ENCODE measurements at places on chromosomes 13 and 19. TPM values are rescaled to one million over a fixed set of nuclear protein-coding genes. Genes with fewer than 3 reads are reported as not detected.
A peak's percentile ranks its signal among the peaks of the same experiment; 100 is the strongest.

Gene TNNI3
- polyA plus RNA-seq: 3.3 TPM

DNA sequence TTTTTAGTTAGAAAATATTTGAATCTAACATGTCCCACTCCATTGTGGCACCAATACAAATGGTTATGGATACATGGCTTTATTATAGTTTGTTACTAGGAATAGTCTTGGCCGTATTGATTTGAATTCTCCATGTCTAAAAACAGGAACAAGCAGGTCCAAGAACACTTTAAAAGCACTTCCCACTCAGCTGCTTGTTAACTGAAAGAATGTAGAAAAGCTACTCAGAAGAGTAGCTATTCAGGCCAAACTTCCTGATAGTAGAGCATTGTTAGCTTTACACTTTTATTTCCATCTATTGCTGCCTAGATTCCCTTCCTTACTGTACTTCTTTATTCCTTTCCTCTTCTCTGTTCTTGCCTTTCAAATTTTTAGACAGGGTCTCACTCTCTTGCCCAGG, 6.9 kb downstream of the PIBF1 start:
- DNase-seq: no peak

GRCh38 chr13:102877303-102877702, 31.5 kb downstream of the ERCC5 start:
- DNase-seq: no peak

- DNase-seq: no peak
Observed at GRCh38 chr13:20121159-20121525, 39.7 kb downstream of the GJA3 start.

GRCh38 chr19:48716562-48717291, 2.8 kb downstream of the MAMSTR start:
- DNase-seq: no peak

Gene SIGLEC14
- polyA plus RNA-seq: 0.47 TPM

Gene KLF2
- 15.3 TPM for polyA plus RNA-seq

GRCh38 chr13:40208517-40208916, 457.9 kb downstream of the FOXO1 start:
- no peak for DNase-seq

DNA sequence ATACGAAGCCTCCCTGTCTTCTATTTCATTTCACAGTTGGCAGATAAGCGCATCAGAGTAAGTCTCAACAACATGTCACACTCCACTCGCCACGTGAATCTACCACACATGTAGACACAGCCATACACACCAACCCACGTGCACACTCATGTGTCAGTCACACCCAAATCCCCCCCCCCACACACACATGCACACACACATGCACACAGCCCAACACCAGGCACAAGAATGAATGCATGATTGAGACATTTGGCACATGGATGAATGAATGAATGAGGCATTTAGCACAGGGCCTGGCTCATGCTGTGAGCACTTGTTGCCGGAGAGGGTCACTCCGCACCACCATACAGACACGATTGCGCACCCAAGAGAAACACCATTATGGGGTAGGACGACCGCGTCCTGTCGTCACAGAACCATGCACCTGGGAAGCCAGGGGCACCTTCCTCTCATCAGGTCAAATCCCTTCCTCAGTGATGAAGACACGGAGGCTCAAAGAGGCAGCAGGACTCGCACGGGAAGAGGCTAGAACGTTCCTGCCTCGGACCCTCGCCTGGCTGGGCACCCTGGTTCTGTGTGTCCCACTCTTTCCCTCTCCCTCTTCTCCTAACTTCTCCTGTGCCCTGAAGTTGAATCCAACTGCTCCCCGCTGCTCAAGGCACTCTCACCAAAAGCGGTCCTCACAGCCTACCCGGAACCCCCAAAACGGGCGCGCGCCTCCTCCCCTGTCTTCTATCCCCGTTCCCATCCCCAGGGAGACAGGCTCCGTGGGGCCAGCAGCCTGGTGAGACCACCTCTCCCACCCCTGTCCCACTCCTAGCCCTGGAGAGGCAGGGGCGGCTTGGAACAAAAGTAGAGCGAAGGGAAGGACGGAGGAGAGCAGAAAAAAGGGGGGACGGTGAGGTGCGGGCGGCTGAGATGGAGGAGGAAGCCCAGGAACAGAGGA, 1.3 kb downstream of the MEIS3 start:
- DNase-seq: no peak

Gene STARD13
- 21.3 TPM for polyA plus RNA-seq

- DNase-seq: peak; percentile 46
Observed at GRCh38 chr13:31209172-31209840, 9.5 kb downstream of the B3GLCT start.

- DNase-seq: no peak
Observed at GRCh38 chr19:35869327-35870123, 1.2 kb downstream of the APLP1 start.

DNA sequence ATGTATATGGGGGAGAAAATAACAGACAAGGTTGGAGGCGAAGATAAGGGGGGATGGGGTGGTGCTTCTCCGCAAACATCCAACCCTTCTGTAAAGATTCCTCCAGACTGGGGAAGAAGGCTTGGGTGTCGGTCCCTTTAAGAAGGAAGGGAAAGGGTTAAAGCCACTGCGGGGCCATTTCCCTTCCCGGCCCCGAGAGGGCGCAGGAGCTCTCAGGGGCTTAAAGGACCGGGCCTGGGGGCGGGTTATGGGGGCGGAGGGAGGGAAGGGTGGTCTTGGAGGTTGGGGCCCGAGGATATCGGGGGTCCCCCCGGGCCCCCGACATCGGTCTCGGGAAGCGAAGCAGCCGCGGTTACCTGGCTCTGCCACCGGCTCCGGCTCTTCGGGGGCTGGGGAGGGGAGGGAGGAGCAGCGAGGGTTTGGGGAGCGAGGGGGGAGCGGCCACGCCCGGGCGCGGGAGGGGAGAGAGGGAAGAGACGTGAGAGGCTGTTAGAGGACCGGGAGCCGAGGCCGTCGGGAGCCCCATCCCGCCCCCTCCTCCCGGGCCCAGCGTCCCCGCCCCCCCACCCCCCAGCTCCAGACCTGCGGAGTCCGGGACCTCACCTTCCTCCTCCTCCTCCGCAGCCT, 2.8 kb downstream of the TNNT1 start:
- no peak for DNase-seq

GRCh38 chr13:72255908-72256307, 388.9 kb upstream of the DACH1 start:
- DNase-seq: peak; percentile 22

- peak; percentile 64 for DNase-seq
Observed at GRCh38 chr13:98478189-98479129, 98.4 kb downstream of the STK24 start.

DNA sequence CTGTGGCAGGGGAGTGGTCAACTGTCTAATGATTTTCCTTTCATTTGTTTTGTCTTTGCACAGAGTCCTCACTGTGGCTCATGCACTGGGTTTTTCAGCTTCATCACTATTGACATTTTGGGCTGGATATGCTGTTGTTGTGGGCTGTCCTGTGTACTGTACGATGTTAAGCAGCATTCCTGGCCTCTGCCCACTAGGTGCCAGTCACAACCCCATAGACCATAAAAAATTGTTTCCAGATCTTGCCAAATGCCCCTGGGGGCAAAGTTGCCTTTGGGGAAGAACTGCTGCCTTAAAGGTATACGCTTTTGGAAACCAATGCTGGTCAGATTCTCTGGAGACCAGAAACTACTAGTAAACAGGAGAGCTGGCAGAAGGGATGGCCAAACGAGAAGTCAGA, 310.4 kb downstream of the SPRY2 start:
- DNase-seq: no peak

DNA sequence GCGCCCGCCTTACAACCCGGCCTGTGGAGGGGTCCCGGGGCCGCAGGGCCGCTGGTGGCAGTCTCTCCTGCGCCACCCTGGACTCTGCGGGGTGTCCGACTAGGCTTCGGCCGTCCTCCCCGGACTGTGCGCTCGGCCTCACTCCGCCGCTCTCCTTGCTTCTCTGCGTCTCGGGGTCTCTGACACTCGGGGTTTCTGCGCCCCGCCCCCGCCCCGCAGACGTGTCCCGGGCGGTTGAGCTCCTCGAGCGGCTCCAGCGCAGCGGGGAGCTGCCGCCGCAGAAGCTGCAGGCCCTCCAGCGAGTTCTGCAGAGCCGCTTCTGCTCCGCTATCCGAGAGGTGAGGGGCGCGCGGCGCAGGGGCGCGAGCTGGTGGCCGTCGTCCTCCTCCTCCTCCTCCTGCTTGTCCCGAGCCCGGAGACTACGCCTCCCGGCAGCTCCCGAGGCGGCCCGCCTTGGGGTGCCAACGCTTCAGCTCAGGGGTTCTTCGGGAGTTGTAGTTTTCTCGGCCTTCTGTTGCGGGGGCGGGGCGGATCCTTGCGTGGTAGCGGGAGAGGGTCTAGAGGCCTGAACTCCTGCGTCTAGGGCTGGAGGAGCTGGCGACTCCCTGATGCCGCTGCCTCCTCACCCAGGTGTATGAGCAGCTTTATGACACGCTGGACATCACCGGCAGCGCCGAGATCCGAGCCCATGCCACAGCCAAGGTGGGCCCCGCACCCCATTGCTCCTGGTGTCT, 627 bp downstream of the LIN7B start:
- DNase-seq: peak; percentile 61

- no peak for DNase-seq
Observed at GRCh38 chr13:98239162-98240076, 62.4 kb upstream of the RNF113B start.

DNA sequence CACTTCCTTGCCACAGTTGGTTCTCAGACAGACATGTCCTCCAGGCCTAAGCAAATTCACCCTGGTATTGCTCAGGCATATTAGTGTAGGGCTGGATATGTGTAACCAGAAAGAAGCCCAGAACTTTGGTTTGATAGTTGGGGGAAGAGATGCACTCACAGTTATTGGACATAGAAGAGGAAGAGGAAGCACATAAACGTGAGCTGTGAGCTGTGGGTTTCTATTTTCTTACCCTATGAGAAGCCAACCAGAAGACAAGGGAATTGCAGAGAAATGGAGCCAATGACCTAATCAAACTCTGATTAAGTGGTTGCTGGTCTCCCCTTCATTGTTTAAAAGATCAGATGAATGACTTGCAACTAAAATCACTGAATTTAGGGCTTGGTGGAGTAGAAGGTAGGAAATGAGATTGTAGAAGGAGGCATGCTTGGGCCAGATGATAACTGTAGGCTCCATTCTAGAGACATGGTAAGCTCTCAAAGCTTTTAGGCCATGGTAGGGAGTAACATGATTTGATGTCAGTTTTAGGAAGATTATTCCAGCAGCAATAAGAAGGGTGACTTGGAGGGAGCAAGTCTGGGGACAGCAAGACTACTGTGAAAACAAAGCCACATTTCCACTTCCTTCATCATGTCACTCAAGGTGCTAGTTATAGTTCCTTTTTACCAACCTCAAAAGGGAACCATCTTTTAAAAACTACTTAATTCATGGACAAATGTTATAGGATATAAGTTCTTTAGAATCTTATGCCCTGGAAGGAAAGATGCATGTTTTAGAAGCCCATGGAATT, 24.1 kb upstream of the WDFY2 start:
- no peak for DNase-seq

Gene TMPRSS9
- 0.60 TPM for polyA plus RNA-seq

Gene ZNF442
- polyA plus RNA-seq: 6.9 TPM

GRCh38 chr13:77323858-77324257, 3.0 kb downstream of the MYCBP2 start:
- DNase-seq: no peak

Gene CACNG7
- polyA plus RNA-seq: 0.32 TPM

DNA sequence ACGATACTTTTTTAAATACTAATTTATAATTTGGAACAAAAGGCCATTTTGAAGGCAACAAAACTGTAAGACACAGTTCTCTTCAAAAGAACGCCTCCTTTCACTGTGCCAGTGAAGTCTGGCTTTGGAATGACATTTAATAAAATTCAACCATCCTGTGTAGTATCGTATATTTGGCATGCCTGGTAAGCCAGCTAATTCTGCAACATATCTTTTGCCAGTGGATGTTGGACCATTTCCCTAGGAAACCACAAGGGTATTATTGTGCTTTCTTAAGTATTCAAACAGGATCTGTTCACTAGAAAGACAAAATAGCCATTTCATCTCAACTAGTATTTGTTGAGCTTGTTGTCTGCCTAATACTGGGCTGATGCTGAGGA, 111.6 kb downstream of the RGCC start:
- no peak for DNase-seq
